ENCODE measurements at places on chromosomes 3 and 15.

GRCh38 chr15:39598958-39599845 lies 18.3 kb downstream of the THBS1 start:
- DNase-seq = no peak

GRCh38 chr3:76034649-76035048 lies 249.3 kb upstream of the ZNF717 start:
- no peak for DNase-seq

- DNase-seq = no peak
Observed at GRCh38 chr3:129046037-129046731, 14.4 kb upstream of the GP9 start.

GRCh38 chr3:112390783-112391641 lies 58.1 kb downstream of the CD200 start:
- DNase-seq = no peak

DNA sequence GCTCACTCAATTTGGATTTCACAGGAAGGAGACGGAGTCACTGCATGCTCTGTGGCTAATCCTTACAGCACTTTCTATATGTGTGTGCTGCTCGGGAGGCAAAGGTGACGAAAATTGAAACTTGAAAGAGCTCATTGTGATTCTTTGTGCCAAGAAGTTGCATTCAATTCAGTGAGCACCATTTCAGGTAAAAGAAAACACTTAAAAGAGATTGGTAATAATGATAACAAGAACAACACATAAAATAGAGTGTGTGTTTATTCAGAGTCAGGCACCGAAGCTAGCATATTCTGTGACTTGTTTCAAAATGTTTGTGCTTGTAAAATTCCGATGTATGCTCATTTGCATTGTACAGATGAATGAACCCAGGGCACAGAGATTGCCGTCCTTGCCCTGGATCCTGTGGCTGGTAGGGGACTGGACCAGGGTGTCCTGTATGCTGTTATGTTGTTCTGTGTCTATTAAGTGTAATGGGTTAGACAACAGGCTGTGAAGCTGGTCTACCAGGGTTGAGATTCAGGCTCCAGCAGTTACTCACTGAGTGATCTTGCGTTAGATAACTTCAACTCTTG lies 193.3 kb upstream of the PROK2 start:
- no peak for DNase-seq

- no peak for DNase-seq
Observed at GRCh38 chr3:57151021-57151449, 14.1 kb downstream of the IL17RD start.

GRCh38 chr15:68284616-68285258 lies 7.2 kb downstream of the FEM1B start:
- DNase-seq = no peak

- DNase-seq = no peak
Observed at GRCh38 chr3:149820183-149820582, 7.2 kb downstream of the RNF13 start.

- DNase-seq = no peak
Observed at GRCh38 chr3:128274837-128275236, 121.6 kb downstream of the EEFSEC start.

DNA sequence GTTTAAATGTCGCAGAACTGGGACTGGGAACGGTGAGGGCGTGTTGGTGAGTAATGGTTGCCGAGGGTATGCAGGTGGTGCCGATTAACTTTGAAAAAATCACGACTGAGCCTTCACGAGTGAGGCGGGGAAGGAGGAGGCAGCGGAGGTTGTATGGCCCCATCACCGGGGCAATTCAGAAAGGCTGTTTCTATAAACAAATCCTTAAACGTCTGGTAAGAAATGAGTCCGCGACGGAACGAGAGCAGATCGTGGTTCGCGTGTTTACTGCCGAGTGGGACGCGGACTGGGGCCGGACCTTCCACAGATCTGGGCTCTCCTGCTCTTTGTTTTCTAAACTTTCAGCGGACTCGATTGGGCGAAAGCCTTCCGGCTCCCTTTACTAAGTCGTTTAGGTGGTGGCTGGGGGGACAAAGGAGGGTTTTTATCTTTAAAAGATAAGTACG lies 2.7 kb downstream of the IGF1R start:
- DNase-seq = no peak

GRCh38 chr3:188369526-188369925 lies 215.6 kb downstream of the LPP start:
- DNase-seq = no peak

- DNase-seq = no peak
Observed at GRCh38 chr15:68354923-68355322, 77.0 kb downstream of the ITGA11 start.

GRCh38 chr15:99143242-99143641 lies 38.4 kb downstream of the SYNM start:
- DNase-seq = no peak

DNA sequence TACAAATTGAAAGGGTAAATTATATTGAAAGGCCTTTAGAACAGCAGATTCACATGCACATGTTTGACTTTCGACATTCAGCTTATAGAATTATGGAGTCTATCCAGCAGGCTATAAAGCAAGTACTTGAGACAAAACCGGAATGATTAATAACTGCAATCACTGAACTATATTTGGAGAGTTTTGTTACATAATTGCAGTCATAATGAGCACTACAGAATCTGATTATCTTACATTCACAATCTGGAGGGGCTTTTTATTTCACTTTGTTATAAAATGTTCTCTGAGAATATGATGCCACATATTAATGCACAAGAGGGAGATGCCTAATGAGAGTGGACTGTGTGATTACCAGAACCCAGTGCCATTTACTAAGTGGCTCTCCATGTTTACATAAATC lies 64.3 kb downstream of the NSUN3 start:
- no peak for DNase-seq

DNA sequence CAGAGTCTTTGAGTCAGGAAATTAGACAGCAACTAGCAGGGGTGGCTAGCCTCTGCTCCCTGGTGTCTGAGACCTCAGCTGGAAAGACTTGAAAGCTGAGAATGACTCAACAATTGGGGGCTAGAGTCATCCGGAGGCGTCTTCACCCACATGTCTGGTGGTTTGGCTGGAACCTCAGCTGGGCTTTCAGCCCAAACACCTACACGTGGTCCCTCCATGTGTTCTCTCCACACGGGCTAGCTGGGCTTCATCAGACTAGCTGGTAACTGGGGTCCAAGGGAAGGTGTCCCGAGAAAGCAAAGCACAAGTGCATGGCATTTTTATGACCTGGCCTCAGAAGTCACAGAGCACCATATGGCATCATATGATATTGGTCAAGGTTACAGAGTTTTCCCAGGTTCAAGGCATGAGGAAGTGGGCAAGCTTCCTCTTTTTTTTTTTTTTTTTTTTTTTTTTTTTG lies 19.9 kb upstream of the ABHD2 start:
- no peak for DNase-seq

DNA sequence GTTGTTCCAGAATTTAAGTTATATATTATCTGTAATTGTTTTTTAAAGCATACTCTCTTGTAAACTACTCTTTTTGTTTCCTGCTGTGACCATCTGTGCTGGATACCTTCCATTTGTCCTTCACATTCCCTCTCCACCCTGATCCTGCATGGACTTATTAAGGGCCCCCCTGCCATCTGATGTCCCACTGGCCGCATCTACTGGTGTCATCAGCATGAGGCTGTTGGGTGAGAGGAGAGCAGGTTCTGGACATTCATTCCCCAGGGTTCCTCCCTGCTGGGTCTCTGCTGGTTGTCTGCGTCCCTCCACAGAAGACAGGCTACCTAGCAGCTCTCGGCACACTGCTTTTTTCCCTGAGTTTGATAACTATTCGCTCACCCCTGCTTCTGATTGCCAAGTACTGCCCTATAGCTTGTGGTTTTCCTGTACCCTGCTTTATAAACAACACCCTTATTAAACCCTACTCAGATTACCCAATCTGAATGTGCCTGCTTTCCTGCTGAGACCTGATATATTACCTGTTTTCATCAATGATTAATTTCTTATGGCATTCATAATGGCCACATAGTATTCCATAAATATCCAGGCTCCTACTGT lies 7.7 kb downstream of the CMTM8 start:
- DNase-seq = no peak

DNA sequence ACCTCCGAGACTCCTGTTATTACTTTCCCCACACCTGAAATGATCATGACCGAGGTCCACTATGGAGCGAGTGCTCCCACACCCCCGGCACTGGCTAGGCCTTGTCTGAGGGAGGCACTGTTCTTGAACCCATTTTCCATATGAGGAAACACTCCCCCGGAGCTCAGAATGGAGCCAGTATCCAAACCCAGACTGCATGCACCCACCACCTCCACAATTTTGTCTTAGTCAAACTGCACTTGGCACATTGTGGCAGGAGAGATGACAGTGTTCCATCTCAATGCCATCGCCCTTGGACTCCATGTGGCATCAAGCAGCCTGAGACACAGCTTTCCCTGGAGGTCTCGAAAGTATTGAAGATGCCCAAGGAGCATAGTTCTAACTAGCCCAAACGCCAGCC lies 154.1 kb downstream of the NUP210 start:
- no peak for DNase-seq

DNA sequence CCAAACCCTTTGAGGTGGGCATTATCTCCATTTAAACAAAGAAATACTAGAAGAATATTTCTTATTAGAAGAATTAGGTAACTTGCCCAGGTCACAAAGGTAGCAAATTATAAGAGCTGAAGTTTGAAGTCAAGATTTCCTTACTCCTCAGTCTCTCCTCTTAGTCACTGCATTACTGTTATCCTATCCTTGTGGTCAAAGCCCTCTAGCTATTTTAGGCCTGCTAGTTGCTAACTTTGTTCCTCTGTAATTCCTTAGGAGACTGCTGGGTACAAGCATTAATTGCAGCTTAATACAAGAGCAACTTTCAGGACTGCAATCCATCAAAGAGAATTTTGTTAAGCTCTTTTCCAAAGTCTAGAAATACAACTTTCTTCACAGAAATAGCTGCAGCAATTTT lies 528.2 kb downstream of the ZIC1 start:
- DNase-seq = no peak

DNA sequence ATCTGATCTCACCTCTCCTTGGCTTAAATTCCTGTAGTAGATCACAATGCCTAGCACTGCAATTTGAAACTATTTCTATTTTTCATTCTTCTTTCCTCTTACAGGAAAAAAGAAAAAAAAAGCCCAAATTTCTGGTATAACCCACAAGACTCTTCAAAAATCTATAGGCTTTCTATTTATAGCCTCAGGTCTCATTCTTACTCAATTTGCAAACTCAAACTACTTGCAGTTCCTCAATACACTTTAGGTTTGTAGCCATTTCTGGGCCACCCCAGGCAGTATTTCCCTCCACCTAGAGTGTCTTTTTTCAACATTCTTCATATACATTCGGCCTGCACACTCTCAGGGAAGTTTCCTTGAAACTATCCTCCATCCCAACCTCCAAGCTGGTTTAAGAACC lies 169.0 kb downstream of the TBC1D5 start:
- DNase-seq = no peak

- DNase-seq = no peak
Observed at GRCh38 chr3:46406788-46407611, at the start of the genes CCR5AS and CCRL2. Gene CCR5AS, minus strand, starts transcription at chr3:46407066. Gene CCRL2, plus strand, starts transcription at chr3:46407259. Its CDS starts 821 bp downstream, at chr3:46408080.

GRCh38 chr3:117809186-117810081 lies 1099.9 kb downstream of the TUSC7 start:
- DNase-seq = no peak

- DNase-seq = no peak
Observed at GRCh38 chr3:197355713-197356112, 57.3 kb upstream of the DLG1 start.

DNA sequence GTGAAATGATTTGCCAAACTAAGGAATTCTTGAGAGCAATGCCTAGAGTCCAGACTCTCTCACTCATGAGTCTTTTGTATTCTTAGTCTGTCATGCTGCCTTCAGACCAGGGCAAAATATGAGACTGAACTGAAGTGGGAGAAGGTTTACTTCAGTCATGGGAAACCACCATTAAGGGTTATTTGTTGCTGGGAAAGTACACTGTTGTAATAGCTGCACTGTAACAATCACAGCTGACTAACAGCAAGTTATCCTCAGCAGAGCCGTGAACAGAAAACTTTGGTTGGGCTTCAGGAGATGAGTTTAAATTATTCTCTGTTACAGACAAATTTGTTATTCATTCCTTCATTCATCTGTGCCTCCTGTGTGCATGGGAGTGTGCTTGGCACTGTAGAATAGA lies 258.5 kb downstream of the ROBO2 start:
- DNase-seq = no peak

GRCh38 chr3:172568701-172569100 lies 45.5 kb upstream of the TNFSF10 start:
- DNase-seq = no peak

DNA sequence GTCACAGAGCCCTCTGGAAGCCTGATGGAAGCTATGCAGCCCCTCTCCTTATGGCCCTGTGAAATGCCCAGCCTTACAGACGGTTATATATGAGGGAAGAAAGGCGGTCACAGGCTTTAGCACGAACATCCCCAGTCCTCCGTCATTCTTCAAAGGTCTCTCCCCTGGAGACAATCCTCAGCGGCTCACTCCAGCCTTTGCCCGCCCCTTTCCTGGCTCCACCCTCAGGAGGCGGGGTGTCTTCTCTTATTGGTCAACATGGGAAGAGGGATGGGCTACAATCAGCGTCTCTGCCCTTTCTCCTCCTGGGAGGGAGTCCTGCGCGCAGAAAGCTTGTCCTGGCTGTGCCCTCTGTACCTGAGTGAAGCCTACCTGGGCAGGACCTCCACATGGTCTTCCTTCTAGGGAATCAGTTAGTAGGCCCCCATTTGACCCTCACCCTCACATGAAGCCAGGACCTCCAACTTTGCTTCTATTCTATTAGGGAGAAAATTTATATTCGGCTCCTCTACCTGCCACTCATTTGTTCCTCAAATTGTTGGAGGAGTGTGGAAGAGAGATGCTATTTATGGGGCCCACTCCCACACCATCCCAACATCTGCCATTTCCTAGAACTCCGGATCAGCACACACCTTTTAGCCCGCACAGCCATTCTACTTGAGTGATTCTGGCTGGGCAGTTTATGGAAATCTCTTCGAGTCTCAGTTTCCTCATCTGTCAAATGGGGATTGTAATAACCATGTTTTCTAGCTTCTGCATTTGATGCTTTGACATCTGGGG lies 112.9 kb upstream of the SLC6A11 start:
- no peak for DNase-seq

GRCh38 chr3:124966521-124967445 lies 32.2 kb upstream of the MUC13 start:
- DNase-seq = no peak

DNA sequence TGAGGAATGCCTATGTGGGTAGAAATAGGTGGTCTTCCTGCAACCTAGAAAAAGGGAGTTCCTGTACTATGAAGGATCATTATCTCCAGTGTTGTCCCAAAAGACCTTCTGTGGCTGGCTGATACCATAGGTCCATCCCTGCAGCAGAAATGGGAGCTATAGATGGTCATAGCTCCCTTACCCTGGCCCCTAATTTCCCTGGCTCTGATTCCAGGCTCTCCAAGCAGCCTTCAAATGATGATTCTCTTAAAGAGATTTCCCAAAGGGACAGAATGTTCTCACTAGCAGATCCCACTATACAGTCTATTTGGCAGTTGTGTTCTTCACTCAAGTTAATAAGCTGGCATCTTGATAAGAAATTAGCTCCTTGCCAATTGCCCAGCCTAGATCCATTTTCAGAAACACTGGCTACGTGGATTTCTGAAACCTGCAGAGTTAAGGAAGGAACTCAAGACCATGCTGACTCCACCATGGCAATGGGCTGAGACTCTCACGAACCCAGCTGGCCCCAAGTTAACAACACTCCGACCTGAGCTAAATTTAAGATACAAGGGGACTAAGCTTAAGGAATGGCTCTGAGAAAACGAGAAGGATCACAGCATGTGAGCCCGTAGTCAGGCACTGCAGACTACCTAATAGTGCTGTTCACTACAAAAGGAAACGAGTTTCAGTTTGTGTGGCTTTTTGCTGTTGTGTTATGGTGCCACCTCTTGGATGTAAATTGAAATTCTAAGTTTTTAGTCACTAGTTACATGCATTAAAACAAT lies 11.4 kb downstream of the C15orf40 start:
- DNase-seq = peak; percentile 13

All from NCI-H2029 (cell line).